NCI-H2081 treated with DMSO at 0.1 percent for 48 hours (cell line): ENCODE measurements at places on chromosomes 1 and 21.
A peak's percentile ranks its signal among the peaks of the same experiment; 100 is the strongest.

- DNase-seq, result no peak
Observed at GRCh38 chr1:14677292-14677971, 78.9 kb downstream of the KAZN start.

GRCh38 chr1:2552189-2552588, 4.0 kb upstream of the TNFRSF14 start:
- DNase-seq, result no peak

GRCh38 chr21:34792504-34793089, 123.8 kb downstream of the CLIC6 start:
- no peak for DNase-seq

GRCh38 chr1:226131639-226132038, 54.9 kb downstream of the ACBD3 start:
- DNase-seq, result no peak

DNA sequence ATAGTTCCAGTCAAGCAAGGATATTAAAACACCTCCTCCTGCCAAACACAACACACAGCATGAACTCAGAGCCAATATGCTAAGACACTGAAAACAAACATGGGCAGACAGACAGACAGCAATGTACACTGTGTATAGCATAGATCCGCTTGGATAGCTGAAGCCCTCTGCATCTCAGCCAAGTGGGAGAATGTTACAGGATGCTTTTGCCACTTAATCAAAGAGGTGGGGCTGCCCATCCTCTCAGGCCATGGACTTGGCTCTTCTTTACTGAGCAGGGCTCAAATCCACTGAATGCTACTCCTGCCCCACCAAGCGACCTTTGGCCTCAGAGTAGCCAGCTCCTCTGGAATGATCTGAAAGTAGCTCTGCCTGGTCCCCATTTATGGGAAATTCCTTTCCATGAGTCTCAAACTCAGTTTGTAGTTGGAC, 64.7 kb upstream of the NGF start:
- no peak for DNase-seq

DNA sequence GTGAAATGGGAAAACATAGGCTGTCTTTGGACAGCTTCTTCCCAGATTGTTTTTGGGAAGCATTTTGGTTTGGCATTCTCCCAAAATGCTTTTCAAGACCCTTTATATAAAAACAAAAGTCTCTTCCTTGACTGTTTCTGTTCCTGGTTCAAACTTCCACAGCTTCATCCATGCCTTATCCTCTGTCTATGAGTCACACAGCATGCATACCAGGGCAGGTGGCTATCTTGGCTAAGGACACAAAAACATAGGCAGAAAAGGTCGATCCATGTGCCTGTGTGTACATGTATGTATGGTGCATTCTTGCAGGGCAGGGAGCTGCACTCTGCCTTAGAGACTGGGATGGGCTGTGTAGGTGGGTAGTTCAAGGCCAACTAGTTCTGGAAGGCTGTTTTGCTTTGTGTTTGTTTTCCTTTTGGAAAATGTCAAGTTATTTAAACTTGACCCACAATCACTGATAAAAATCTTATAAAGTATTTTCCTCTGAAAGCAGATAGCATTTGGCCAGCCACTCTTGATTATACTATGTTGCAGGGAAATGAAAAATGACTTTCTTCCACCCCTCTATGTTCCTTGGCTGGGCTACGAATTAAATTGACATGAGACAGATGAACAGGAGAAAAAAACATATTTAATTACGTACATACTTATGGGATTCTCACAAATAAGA, 437.0 kb downstream of the SIPA1L2 start:
- no peak for DNase-seq

DNA sequence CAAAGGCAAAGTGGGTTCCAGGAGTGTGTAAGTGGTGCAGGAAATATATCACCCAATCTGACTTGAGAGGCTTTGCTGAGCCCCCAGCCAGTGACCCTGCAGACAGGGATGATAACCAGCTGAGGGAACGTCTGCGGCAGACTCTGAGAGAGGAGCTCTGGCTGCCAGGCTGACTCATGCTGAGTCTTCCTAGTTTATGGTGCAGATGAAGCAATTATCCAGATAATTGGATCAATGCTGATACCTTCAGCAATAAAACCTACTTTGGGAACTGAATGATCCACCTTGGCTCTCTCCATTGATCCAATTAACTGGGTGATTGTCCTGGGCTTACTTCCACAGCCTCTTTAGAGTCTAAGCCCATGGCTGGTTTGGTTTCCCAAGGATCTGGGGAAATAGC, 7.3 kb downstream of the C8B start:
- DNase-seq, result no peak

DNA sequence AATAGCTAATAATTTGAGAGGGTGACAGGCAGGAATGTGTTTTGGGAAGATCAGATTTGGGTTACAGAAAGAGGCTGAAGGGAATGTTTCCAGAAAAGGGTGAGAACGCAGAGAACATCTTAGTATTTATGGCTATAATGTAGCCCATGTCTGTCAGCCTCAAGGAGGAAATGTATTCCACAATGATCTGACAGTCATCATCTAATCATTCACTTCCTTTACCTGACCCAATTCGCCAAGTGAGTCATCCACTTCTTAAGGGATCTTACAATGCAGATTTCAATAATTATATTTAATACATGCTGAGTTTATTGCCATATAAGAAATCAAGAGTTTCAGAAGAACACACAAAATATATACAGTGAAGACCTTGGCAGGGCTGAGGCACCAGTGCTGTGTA, 10.8 kb downstream of the TRIM45 start:
- no peak for DNase-seq

DNA sequence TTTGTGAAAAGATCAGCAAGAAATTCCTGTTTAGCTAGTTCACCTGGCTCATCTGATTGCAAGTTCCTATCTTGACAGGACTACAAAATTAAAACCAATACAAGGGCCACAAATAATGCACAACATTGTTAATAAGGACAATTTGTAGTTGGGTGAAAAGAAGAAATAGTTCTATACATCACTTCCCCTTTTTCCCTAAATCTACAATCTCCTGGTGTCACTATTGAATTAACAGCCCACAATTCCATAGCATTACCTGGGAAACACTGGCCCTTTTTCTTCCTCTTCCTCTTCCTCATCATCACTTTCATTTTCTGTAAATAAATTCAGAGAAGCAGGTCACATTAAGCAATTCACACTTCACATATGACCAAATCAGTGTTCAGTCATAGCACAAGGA, 366.9 kb downstream of the FAM72C start:
- DNase-seq, result no peak

DNA sequence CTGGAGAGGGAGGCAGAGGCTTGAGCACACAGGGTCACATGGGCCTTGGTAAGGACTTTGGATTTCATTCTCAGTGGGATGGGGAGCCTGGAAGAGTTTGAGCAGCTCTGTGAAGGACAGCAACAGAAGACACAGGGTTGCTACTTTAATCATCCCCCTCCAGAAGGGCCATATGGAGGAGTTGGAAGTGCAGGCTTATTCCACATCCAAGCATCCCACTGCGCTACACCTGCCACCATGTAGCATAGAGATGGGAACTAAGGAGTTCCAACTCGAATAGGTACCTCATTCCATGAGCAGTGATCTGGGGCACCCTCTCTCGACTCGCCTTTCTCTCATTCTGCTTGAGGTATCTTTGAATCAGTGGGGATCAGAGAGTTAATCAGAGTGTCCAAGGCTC, 54.0 kb upstream of the CTTNBP2NL start:
- no peak for DNase-seq

DNA sequence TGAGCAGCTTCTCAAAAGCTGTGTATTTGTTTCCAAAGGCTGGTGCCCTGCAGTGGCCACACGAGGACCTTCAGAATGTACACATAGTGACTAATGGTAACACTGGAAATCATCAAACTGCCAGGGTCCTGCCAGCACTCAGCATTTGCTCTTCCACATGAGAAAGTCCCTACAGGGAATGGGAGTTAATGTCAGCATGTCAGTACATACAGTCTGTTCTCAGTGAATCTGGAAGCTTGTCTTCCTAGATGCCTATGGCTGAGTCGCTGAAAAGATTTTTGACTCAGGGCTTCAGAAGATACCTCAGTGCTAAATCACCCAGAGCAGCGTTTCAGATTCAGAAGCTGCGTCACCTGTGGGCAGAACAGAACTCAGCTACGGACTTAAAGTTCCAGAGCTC, 108.2 kb downstream of the CDC7 start:
- DNase-seq, result no peak

GRCh38 chr1:62438163-62438562, 1.3 kb downstream of the USP1 start:
- DNase-seq, result no peak

DNA sequence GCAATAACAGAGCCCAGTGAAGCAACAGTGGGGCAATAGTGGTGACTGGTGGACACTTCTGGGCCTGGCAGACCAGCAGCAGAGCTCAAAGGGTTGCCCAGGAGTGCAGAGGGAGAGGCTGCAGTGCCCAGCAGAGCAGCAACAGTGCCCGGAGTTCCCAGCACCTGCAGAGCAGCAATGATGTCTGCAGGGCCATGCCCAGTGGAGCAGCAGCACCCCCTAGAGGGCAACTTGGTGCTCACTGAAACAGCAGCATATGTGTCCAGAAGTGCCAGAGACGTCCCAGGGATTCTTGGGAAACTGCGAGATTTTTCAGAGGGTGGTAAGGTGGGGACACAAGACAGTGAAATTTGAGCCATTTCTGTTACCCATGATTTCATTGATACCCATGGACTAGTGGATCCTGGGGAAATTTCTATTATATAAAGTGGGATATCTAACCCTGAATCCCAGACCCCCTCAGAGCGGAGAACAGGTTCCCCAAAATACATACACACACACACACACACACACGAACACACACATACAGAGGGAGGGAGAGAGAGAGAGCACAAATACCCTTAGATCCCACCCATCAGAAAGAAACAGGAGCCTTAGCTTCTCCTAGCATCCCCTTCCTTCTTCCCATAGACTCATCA, 156.9 kb upstream of the GJB5 start:
- DNase-seq, result peak; percentile 51

DNA sequence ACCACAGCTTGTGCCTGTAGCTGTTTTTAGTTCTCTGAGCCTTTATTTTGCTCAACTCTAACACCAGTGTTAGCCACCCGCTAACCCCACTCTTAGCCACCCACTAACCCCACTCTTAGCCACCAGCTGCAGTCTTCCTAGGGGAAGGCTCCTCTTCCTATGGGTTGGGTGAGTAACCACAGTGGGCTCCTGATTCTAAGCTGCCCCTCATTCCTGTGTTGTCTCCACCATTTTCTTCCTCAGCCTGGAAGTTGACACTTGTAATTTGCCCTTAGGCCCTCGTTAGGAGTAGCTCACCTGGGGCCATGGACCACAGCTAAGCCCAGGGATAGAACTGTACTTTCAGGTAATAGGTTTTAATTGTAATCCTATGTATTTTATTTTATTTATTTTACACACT, 782.9 kb upstream of the TPTE start:
- no peak for DNase-seq

GRCh38 chr1:53001128-53001527, 60.9 kb upstream of the PODN start:
- no peak for DNase-seq

- DNase-seq, result no peak
Observed at GRCh38 chr1:180415985-180416633, 86.3 kb downstream of the ACBD6 start.

DNA sequence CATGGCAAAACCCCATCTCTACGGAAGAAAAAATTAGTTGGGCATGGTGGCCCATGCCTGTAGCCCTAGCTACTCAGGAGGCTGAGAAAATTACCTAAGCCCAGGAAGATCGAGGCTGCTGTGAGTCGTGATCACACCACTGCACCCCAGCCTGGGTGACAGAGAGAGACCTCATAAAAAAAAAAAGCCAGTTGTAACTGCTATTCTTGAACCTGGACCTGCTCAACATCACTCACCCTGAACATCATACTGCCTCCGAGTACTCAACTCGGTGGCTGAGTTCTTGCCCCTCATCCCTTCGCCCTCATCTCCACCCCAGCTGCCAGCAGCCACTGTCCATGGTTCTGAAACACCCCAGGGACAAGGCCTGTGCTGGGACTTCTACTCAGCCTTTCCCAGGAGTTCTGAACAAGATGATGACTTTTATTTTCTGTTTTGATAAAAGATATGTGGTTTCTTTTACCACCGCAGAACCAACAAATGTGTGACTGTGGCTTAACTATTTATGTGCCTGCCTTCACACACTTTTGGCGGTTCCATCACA, 5.4 kb upstream of the DISP3 start:
- no peak for DNase-seq

- no peak for DNase-seq
Observed at GRCh38 chr1:181099152-181100014, 10.9 kb downstream of the IER5 start.

DNA sequence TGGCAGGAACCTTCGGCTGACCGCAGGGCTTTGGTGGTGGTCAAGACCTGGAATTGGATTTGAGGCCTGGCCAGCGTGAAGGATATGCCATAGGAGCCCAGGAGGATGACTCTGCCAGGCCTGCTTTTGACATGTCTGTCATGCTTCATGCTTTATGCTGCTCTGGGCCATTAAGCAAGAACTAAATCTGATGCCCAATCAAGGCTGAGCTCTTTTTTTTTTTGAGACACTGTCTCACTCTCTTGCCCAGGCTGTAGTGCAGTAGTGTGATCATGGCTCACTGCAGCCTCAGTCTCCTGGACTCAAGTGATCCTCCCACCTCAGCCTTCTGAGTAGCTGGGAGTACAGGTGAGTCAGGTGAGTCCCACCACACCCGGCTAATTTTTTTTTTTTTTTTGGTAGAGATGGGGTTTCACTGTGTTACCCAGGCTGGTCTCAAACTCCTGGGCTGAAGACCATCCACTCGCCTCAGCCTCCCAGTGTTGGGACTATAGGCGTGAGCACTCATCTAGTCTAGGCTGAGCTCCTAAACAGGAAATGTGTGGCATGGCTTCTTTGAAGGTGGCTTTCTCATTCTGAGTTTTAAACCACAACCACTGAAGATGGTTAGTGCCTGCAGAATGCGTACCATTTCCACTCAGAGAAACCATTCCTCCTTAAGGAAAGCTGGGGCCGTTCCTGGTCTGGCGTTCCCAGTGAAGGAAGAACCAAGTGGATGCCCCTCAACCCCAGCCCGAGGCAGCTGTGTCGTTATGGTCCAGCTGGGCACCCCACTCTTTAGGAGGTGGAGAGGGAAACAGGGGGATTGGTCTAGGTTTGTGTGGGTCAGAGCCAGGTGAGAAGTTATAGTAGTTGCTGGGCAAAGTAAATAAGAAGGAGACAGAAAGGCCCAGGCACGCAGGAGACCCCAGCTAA, 34.2 kb upstream of the ATP5PO start:
- no peak for DNase-seq

GRCh38 chr1:172936088-172936645, 114.6 kb downstream of the TNFSF18 start:
- no peak for DNase-seq

DNA sequence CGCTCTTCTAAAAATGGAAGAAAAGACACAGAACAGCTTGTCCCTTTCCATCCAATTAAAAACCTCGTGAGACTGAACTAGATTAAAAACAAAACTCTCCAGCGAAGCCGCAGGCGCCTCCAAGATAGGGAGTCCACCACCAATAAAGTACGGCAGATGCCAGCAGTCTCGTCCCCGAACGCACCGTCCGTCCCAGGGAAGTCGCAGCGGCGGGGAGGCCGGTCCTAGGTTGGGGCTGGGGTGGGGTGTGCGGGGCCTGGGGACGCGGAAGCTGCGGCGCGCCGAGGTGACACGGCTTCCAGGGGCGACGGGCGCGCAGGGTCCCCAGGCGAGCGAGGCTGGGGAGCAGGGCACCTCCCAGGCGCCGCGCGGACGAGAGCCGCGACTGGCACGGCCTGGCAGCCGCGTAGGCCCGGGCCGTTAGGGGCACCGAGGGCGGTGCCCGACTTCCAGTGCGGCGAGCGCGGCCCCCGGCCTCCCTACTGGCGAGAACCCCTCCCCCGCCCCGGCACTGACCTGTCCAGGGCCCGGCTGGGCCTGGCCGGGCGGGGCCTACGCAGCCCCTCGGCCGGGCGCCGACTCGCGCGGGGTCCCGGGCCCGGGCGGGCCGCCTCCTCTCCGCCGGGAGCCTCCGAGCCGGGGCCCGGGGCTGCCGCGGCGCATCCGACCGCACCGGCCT, 28.3 kb upstream of the A3GALT2 start:
- DNase-seq, result no peak
